Fibroblast of upper back skin (primary cell): ENCODE measurements at places on chromosomes 12 and 14.

- peak; percentile 70 for DNase-seq
Measured at GRCh38 chr14:73472185-73473114, 14.1 kb upstream of the NUMB start.

GRCh38 chr14:54804538-54805041, 98.0 kb downstream of the GCH1 start:
- DNase-seq, result no peak

DNA sequence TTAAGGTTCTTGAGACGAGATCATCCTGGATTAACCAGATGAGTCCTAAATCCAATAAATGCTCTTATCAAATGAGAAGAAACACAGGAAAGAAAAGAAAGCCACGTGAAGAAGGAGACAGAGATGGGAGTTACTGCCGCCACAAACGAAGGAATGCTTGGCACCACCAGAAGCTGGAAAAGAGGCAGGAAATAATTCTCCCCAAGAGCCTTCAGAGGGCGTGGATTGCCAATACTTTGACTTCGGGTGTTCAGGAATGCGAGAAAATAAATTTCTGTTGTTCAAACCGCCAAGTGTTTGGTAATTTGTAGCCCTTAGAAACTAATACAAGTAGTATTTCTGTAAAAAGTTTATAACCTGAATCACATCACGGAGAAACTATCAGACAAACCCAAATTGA, 31.3 kb downstream of the ABCD2 start:
- no peak for DNase-seq

DNA sequence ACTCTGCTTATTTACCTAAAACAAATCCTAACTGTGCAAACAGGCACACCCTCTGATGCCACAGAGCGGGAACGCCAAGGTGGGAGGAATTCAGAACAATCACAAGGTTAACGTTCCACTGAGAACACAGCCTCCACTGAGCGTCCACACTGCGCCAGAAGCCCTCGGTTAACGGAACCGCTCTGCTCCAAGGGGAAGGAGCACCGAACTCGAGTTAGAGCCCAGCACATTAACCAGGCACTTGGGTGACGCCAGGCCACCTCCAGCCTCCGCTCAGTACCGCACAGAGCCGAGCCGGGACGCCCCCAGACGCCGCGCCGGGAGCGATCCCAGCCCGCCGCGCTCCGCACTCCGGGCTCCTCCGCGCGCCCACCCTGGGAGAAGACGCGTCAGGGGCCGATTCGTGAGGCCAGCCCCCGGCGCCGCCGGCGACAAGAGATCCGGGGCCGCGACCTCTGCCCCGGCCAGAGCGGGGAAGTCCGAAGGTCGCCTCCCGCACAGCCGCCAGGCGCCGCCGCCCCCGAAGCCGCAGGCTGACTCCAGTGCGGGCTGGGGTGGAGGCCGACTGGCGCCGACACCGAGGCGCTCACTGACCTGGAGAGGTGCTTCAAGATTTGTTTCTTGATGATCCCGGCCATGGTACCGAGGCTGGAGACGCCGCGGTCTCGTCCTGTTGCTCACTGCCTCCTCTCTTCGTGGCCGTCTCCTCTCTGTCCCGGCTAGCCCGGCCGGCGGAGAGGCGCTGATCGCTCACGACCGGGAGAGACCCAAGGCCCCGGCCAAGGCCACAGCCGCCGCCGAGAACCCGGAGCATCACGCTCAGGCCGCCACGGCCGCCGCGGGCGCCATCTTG, 450 bp downstream of the BLTP3B start:
- DNase-seq, result no peak

DNA sequence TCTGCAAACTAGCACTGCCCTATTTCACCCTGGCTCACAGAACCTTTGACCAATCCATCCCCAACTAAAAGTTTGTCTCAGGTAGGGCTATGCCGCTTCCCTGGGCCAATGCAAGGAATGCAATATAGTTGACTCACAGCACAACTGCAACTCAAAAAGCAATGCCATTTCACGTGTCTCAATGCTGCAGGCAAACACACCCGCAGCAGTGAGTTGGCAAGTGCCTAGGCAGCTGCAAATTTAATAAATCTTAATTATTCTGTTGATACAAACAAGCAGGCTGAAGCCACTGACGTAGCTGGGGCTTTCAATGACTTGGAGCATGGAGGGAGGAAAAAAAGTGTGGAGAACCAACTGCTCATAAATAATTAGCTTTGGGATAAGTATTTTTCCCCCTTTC, 87.9 kb downstream of the SYNE3 start:
- no peak for DNase-seq

DNA sequence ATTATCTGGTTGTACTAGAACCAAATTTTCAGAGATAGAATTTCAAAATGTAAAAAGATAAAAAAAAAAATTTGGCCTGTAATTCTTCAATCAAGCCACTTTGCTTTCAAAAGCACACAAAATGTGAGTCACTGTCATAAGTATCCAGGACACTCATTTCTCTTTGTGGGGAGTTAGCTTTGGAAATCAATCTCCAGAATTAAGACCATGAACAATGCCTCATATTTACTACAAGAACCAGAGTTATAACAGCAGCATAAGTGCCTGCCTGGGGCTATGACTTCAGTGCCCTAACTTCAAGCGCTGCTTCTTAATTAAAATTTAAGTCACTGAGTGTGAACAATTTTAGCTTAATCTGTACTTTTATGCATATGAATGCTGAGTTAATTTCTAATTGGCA, 162.1 kb downstream of the C12orf42 start:
- DNase-seq, result no peak

GRCh38 chr14:90061685-90062126, at the start of gene KCNK13:
KCNK13 (plus strand) TSS chr14:90061994; CDS start chr14:90062206, 212 bp downstream.
- DNase-seq, result no peak

DNA sequence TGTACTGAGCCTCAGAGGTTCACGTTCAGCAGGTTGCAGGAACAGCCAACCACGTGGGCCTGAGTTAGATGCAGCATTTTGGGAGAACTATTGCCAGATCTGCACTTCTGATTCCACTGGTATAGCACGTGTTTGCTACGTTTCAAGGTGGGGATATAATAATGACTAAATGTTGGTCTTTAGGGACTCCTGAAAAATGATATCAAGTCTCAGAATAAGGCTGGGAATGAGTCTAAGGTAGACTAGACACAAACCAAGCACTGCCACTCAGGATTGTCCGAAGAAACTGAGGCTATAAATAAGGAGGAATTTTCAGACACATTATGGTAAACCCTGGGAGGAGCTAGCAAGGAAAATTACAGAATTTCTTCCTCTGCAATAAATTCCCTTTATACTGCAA, 98.1 kb downstream of the ESR2 start:
- DNase-seq, result no peak

DNA sequence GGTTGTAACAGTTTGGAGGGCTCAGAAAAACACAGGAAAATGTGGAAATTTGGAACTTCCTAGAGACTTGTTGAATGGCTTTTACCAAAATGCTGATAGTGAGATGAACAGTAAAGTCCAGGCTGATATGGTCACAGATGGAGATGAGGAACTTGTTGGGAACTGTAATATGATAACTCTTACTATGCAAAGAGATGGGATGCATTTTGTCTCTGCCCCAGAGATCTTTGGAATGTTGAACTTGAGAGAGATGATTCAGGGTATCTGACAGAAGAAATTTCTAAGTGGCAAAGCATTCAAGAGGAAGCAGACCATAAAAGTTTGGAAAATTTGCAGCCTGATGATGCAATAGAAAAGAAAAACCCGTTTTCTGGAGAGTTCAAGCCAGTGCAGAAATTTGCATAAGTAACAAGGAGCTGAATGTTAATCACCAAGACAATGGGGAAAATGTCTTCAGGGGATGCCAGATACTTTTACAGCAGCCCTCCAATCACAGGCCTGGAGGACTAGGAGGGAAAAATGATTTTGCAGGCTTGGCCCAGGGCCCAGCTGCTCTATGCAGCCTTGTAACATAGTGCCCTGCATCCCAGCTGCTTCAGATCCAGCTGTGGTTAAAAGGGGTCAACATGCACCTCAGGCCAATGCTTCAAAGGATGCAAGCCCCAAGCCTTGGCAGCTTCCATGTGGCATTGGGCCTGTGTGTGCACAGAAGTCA, 572.7 kb upstream of the ATP2B1 start:
- DNase-seq, result no peak

GRCh38 chr12:39595928-39596327, 23.7 kb downstream of the ABCD2 start:
- DNase-seq, result peak; percentile 13

DNA sequence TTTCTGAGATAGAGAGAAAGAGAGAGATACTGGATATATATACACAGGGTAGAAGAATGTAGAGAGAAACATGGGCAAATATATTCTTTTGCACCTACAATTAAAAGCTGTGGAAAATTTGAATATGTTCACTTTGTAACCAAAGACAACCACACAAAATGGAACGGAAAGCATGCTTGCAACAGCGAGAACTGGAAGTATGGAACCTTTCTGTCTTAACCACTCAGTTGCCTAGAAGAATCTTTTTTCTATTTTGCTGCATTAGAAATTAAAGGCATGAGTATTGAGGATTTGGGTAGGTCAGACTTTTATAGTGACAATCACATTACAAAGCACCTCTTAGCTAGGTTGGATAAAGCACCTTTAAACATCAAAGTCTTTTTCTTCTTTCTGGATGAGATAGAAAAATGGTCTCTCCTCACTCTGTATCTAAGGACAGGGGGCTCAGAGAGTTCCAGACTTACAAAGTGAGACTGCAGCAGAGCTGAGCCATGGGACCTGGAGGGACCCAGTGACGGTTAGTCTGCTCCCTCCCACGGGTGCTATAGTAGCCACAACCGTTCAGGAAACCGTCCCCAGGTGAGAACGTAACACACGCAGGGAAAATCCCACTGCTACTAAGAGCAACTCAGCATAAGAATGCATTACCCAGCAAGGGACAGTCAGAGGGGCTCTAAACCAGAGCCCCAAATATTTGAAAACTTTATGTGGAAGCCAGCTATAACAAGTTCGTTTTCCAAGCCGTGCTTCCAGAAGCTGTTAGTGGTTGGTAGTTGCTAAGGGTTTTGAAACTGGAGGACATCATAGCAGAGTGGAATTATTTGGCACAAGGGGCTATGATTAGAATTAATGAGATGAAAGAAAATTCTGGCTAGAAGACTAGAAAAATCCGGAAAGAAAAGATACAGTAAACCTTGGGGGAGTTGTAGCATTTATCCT, 97.1 kb downstream of the DAD1 start:
- DNase-seq, result no peak

- DNase-seq, result peak; percentile 6
Measured at GRCh38 chr12:129961091-129961490, 57.3 kb upstream of the TMEM132D start.

GRCh38 chr12:96212456-96213375, 18.5 kb downstream of the ELK3 start:
- DNase-seq, result no peak

GRCh38 chr12:51971679-51972421, 20.4 kb downstream of the ACVR1B start:
- no peak for DNase-seq

DNA sequence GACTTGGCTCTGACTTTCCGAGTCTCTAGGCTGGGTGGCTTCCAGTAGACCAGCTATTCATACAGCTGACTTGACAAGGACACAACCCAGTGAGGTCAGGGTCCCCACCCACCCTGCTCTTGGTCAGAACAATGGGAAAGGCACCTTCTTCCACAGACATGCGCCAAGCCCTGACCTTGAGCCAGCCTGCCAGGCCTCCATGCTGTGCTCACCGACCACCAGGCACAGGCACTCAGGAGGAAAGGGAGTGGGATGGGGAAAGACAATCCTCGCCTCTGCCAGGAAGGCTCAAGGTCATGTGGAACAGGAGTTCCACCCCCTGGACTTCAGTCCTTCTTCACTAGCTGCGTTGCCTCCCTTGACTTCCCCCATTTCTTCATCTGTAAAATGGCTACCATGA, 31.4 kb downstream of the GALNT16 start:
- no peak for DNase-seq

DNA sequence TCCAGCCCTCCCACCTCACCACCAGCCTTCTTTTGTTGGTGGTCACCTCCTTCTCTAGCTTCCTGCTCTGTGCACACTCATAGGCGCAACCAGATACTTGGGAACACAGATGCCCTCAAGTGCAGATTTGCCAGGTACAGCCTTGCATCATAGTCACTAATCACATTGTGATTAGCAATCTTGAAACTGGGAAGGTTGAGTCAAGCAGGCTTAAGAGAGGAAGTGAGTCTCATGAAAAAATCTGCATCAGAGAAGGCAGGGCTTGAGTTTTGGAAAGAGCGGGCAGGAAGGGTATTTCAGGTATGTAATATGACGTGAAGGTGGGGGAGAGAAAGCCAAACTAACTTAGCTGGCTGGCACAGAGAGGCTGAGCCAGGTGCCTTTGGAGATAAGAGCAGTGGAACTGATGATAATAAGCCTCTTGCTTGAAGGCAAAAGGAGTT, 2.7 kb upstream of the RABGGTA start:
- DNase-seq, result no peak

GRCh38 chr12:26416550-26416949, 221.2 kb downstream of the SSPN start:
- peak; percentile 0 for DNase-seq

GRCh38 chr12:57765003-57765697, 1.7 kb downstream of the CYP27B1 start:
- peak; percentile 17 for DNase-seq

DNA sequence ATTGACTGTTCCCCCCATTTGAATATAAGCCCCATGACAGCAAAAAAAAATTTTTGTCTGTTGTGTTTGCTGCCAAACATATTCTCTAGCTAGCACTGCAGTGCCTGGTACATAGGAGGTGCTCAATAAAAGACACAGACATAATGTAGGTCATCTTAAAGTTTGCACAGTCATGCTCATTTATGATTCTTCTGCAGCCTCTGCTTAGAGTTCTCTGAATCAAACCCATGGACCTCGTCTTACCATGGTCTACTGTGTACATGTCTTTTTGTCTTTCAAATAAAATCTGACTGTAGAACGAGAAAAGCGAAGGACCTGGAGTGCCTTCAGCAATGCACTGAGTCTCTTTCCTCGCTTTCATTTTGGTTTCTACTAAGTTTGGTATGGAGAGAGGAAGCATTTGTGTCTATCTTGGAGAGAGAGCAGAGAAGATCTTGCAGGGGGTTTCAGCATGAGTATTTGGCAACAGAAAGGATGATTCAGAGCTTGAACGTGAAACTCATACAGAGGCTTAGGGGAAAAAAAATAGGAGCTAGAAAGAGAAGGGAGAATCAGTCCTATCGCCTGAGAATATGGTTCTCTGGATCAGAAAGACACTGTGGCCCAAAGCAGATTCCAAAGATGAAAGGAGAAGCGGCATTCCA, 38.8 kb upstream of the TMCC3 start:
- peak; percentile 79 for DNase-seq

- peak; percentile 95 for DNase-seq
Measured at GRCh38 chr12:62684570-62685295, 218.1 kb downstream of the MON2 start.

DNA sequence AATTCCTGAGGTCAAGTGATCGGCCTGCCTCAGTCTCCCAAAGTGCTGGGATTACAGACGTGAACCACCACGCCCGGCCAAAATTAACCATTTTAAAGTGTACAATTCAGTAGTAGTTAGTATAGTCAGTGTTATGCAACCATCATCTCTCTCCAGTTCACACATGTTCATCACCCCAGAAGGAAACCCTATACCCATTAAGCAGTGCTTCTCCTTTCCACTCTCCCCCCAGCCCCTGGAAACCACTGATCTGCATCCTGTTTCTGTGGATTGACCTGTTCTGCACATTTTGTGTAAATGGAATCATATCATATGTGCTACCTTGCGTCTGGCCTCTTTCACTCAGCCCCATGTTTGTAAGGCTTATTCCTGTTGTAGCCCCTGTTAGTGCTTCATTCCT, 52.2 kb downstream of the PHETA1 start:
- DNase-seq, result no peak

- no peak for DNase-seq
Measured at GRCh38 chr12:29662734-29663323, 120.9 kb downstream of the TMTC1 start.
